ENCODE measurements at places on chromosomes 3 and 15.

DNA sequence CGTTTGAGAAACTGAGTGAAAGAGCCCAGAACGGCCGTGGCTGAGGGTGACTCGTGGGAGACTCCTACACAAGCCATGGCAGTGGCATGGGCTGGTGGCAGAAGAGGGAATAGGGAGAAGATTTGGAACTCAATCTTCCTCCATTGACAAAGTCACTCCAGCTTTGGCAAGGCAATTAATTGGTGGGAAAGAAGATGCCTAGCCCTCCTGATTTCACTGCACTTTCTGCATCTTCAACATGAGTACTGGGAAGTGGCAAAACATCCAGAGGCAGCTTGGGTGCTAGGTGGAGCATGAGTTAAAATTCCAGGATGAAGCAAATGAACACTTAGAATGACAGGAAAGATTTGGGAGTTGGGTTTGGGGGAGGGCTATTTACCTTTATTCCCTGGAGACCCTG, 1.4 kb upstream of the TGFBR2 start:
- no peak for DNase-seq

- no peak for DNase-seq
Observed at GRCh38 chr3:110711851-110712516, 359.6 kb upstream of the NECTIN3 start.

- DNase-seq = no peak
Observed at GRCh38 chr3:18258492-18258891, 166.6 kb downstream of the SATB1 start.

DNA sequence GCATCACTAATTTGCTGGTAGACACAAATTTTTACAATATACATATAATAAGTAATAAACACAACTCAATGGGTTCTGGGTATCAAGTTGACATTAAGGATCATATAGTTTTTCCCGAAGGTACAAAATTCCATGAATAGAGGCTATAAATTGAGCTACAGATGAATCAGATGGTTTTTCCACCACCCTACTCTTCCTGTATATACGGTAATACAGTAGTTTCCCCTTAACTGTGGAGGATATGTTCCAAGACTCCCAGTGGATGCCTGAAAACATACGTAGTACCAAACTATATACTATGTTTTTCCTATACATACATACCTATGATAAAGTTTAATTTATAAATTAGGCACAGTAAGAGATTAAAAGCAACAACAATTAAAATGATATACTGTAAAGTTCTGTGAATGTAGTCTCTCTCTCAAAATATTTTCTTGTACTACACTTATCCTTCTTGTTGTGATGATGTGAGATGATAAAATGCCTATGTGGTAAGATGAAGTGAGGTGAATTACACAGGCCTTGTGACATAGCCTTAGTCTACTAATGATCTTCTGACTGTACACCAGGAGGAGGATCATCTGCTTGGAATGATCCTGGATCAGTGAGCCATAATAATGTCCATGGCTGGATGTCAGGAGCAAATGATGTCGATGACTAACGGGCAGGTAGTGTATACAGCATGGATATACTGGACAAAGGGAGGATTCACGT, 116.7 kb downstream of the NR1I2 start:
- DNase-seq = no peak

- DNase-seq = no peak
Observed at GRCh38 chr3:127123533-127123932, 69.4 kb upstream of the PRR23E start.

DNA sequence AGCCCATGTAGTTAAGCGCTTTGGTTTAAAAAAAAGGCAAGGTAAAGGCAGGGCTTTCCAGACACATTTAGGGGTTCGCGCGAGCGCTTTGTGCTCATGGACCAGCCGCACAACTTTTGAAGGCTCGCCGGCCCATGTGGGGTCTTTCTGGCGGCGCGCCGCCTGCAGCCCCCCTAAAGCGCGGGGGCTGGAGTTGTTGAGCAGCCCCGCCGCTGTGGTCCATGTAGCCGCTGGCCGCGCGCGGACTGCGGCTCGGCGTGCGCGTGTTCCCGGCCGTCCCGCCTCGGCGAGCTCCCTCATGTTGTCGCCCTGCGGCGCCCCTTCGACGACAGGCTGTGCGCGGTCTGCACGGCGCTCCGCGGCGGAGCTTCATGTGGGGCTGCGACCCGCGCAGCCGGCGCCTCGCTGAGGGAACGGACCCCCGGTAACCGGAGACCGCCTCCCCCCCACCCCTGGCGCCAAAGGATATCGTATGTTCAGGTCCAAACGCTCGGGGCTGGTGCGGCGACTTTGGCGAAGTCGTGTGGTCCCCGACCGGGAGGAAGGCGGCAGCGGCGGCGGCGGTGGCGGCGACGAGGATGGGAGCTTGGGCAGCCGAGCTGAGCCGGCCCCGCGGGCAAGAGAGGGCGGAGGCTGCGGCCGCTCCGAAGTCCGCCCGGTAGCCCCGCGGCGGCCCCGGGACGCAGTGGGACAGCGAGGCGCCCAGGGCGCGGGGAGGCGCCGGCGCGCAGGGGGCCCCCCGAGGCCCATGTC, 927 bp downstream of the SMAD6 start:
- no peak for DNase-seq

DNA sequence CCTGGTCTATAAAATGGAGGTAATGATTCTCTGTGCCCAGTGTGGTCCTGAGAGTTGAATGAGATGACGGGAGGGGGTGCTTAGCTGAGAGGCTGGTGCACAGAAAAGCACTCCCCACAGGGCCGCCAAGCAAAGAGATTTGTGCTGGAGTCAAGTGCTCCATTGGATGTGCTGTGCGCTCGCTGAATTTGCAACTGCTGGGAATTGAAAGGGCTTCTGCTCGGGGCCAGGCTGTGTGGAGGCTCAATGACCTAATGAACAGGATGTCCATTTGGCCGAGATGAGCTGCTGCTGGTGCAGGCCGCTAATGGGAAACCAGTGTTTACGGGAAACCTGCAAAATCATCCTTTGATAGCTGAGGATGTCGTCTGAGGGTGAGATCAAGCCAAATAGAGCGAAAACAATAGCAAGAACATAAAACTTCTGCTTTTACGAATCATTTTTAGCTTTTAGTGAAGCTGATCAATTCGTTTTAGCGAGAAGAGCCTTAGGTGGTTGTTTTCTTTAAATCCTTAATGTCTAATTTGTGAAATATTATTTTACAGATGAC, 211.7 kb downstream of the GABRG3 start:
- no peak for DNase-seq

DNA sequence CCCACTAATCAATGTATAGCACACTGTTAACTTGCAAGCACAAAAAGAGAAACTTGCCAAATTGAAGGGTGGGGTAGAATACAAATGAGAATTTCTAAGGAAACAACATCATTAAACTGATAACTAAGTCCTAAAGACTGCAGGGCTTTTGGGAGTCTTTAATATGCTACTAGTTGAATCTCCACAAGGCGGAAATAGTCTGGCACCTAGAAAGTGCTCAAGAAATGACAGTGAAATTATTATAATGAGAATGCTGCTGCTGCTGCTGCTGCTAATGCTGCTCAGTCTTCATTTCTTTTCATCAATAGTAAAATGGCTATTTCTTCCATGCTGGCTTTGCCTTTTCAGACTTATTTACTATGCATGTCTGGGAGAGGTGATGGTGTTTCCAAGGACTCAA, 91.8 kb downstream of the BTD start:
- DNase-seq = no peak

DNA sequence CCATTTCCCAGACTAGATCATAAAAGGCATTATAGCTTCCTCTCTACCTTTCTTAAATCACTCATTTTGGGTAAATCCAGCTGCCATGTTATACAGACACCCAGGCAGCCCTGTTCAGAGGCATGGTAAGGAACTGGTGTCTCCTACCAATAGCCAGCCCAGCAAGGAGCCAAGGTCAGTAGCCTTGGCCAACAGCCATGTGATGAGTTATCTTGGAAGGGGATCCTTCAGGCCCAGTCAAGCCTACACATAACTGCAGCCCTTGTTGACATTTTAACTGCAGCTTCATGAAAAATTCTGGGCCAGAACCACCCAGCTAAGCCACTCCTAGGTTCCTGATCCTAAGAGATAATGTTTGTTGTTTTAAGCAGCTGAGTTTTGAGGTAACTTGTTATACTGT, 29.0 kb upstream of the ZMAT3 start:
- no peak for DNase-seq

DNA sequence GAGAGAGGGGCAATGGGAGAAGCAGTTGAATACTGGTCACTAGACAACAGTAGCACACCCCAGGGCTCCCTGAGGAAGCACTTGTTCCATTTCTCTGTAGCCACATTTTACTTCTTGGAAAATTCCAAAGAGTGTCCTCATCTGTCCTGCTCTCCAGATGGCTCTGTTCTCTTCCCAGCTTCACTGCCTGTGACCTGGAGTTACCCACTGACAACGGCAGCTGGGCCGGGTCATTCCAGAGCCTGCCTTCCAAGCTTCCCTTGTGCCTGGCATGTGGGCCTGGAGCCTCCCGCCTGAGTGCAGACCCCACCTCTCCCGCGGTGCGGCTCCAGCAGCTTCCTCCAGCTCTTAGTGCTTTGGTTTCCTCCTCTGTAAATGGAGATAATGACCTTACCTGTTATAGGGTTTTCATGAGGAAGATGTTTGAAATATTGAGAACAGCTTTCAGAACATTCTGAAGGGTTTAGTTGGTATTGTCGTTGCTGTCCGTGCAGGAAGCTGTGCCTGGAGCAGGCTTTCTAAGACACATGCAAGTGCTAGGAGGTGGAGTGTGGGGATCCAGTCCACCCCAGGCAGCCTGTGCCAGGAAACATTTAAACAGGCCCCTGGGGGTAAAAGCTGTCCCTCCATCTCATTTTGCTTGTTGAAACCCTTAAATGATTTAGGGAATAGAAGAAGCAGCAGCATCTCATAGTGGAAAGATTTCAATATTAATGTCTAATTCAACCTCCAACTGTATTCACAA, 24.8 kb downstream of the EFCC1 start:
- no peak for DNase-seq

GRCh38 chr3:126345641-126346460, 11.4 kb downstream of the KLF15 start:
- DNase-seq = no peak

DNA sequence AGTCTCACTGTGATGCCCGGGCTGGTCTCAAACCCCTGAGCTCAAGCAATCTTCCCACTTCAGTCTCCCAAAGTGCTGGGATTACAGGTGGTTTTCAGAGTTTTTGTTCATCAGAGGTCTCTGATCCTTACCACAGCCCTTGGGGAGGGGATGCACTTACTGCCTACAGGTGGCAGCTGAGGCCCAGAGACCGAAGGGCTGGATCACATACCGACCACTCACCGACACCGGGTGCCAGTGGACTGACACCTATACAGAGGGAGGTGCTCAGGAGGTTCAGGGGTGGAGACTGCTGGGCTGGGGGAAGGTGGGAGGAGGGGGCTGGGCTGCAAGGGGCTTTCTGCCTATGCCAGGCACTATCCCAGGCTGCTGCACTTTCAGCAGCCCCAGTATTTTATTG, 19.5 kb downstream of the DUSP7 start:
- no peak for DNase-seq

GRCh38 chr3:39755100-39755499, 54.3 kb upstream of the MYRIP start:
- DNase-seq = no peak

DNA sequence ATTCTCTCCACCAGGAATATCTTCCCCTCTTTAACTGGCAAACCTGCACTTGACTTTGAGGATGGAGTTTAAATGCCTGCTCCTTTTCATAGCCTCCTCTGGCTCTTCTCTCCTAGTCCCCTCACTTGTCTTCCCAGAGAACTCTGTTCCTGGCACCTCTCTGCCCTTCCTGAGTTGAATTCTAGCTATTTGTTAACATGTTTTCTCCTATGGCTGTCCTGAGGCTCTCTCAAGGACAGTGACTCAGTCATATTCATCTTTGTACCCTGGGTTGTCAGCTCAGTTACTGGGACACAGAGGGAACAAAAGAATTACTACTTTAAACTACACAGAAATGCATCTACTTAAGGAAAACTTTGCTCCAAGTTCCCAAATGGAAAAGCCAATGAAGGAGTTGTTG, 365.1 kb upstream of the ICE2 start:
- no peak for DNase-seq

GRCh38 chr3:78659386-78659987, 1108.3 kb downstream of the ROBO1 start:
- peak; percentile 60 for DNase-seq

- DNase-seq = no peak
Observed at GRCh38 chr3:179068779-179069530, 2.7 kb downstream of the ZMAT3 start.

DNA sequence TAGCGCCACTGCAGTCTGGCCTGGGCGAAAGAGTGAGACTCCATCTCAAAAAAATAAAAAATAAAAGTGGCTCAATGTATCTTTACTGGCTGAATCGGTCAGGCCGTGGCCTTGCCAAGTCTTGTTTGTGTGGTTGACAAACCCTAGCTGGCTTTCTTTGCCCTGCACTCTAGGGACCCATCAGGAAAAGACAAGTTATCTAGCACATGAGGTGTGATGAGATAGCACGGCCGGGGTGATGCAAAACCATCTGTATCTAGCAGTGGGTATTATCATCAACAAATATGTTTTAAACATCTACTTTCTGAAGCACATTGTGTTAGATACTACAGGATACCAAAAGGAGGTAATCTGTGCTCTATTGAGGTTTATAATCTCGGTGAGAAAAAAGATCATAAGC, 3.9 kb upstream of the DPP8 start:
- no peak for DNase-seq

DNA sequence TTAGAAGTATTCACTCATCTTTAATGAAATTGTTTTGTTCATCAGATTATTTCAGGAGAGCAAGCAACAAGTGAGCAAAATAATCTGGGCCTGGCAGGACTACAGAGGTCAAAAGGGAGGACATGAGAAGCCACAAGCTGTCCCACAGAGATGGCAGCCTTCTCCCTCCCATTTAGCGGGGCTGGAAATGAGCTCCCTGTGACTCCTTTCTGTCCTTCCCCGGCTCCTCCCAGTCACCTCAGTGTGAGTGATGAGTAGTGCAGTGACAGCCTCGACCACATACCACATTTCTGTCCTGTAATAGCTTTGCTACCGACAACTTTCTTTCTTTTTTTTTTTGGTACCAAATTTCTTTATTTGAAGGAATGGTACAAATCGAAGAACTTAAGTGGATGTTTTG, 38.0 kb downstream of the RAB7A start:
- no peak for DNase-seq

DNA sequence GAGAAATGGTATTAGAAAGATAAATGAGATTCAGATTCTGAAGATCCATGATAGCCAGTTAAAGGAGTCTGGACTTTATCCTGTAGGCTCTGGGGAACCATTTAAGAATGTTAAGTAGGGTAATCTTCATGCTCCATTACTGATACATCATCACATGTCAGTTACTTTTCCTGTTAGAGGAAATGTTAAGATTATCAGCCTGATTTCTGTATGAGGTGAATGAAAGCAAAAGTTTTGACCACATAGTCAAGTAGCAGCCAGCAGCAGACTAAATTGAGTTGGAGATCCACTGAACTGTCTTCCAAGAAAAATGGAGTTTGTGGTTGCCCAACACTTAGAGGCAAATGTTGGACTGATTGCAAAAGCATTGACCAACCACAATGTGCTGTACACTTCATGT, 4.7 kb upstream of the COPB2 start:
- DNase-seq = no peak
